ENCODE measurements at places on chromosomes 2 and 18.

GRCh38 chr2:131022731-131023130 lies 70.5 kb downstream of the FAM168B start:
- no peak for DNase-seq

DNA sequence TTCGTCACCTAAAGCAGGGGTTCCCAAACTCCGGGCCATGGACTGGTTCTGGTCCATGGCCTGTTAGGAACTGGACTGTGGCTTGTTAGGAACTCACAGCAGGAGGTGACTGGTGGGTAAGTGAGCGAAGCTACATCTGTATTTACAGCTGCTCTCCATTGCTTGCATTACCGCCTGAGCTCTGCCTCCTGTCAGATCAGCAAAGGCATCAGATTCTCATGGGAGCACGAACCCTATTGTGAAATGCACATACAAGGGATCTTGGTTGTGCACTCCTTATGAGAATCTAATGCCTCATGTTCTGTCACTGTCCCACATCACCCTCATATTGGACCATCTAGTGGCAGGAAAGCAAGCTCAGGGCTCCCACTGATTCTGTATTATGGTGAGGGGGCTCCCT lies 217.0 kb downstream of the ZFP36L2 start:
- DNase-seq = no peak

- DNase-seq = no peak
Measured at GRCh38 chr2:3214806-3215404, 162.7 kb downstream of the EIPR1 start.

- DNase-seq = no peak
Measured at GRCh38 chr2:108813732-108814131, 27.2 kb downstream of the CCDC138 start.

DNA sequence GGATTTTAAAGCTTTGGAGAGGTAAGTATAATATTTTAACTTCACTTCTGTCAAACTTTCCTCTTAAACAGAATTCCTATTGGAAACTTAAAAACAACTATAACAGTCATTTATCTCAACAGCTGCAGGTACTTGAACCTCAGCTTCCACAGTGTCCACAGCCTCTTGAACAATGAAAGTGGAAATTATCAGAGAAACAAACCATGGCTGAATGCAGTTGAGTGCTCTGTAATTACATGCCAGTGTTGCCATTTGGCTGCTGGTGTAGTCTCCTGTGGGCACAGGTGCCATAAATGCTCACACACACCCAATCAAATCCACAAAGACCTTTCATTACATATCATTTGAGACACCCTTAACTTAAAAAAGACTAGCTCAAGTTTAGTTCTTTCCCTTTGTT lies 125.1 kb downstream of the CPS1 start:
- DNase-seq = no peak

- no peak for DNase-seq
Measured at GRCh38 chr18:9918016-9918680, 4.3 kb downstream of the VAPA start.

GRCh38 chr2:6370753-6371551 lies 494.8 kb downstream of the CMPK2 start:
- no peak for DNase-seq

- peak; percentile 19 for DNase-seq
Measured at GRCh38 chr18:47953471-47953931, 23.0 kb upstream of the SMAD2 start.

GRCh38 chr2:205766779-205767359 lies 84.6 kb downstream of the NRP2 start:
- DNase-seq = peak; percentile 70

DNA sequence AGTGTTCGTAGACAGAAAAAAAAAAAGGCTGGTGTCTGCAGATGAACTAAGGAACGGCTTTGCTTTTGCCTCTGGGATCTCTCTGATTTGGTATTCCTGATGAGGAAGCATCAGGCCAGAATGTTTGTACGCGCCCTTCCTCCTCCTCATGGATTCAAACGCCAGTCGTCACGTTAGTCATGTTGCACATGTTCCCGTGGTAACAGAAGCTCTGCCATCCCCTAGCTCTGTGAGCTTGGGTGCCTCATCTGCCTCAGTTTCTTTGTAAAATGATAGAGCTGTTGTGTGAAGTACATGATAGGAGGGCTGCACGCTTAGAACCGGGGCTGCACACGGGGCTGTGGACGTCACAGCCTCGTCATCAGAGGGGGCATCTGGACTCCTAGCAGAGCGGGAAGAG lies 47.0 kb downstream of the TSHZ1 start:
- DNase-seq = no peak

GRCh38 chr2:198905881-198906612 lies 551.7 kb downstream of the SATB2 start:
- no peak for DNase-seq

GRCh38 chr18:11741505-11742145 lies 52.6 kb downstream of the GNAL start:
- DNase-seq = no peak

All from colonic mucosa (tissue), 4 donors.